Fibroblast of skin of right biceps (primary cell): ENCODE measurements at places on chromosomes 3 and 15.

DNA sequence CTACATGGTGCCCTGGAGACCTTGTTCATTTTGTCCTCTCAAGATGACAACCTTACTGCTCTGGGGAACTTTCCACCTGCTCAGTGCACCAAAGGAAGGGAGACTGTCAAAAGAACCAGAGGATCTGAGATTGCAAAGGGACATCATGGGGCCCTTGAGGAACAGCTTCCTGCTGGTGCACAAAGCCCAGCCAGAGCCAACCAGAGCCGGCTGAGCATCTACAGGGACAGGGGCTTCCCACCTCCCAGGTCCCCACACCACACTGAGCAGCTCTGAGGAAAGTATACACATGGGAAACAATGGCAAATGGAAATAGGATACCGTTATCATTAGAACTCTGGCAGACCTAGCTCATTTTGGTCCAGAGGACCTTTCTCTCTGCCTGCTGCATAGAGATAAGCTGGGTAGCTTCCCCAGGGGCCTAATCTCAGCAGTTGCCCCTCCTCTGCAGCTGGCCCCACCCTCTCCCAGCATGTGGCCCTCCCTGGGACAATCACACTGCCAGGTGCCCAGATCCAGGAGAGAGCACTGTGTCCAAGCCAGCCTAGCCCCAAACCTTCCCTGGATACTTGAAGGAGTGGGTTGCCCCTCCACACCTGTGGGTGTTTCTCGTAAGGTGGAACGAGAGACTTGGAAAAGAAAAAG is 123.4 kb upstream of the PRR20G start:
- DNase-seq, result no peak

GRCh38 chr15:62791694-62792093 is 250.9 kb upstream of the TPM1 start:
- no peak for DNase-seq

DNA sequence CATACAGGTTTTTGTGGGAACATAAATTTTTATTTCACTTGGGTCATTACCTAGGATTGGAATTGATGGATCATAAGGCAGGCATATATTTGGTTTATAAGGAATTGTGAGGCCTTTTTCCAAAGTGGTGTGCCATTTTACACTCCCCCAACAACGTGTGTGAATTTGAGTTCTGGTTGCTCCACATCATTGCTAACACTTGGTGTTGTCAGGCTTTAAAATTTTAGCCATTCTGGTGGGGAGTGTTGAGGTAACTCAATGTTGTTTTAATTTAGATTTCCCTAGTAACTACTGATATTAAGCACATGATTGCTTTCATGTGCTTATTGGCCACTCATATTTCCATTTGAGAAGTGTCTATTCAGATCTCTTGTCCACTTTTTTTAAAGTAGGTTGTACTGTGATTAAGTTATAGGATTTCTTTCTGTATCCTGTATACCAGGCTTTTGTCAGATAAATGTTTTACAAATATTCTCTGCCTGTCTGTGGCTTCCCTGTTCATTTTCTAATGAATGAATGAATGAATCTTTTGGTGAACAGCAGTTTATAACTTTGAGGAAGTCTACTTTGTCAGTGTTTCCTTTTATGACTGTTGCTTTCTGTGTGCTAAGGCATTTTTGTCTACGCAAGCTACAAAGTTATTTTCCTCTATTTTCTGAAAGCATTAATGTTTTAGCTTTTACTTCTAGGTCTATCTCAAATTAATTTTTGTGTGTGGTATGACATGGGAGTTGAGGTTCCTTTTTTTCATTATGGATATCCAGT is 17.9 kb upstream of the NR2C2 start:
- no peak for DNase-seq

DNA sequence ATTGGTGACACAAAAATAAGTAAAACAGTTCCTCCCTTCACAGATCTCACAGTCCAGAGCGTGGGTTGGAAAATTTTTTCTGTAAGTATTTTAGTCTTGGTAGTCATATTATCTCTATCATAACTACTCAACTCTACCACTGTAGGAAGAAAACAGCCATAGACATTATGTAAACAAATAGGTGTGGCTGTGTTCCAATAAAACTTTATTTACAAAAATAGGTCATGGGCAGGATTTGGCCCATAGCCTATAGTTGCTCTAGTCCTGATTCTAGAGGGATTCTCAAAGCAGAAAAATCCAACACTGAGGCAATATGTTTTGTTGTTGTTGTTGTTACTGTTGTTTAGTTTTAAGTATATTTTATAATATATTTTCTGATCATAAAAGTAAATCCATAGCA is 206.1 kb upstream of the GADL1 start:
- no peak for DNase-seq

GRCh38 chr3:48446425-48447193 is at the start of gene ATRIP:
TSS of gene ATRIP (plus strand) at chr3:48446737. CDS start at chr3:48446846, 109 bp downstream.
- peak; percentile 83 for DNase-seq

DNA sequence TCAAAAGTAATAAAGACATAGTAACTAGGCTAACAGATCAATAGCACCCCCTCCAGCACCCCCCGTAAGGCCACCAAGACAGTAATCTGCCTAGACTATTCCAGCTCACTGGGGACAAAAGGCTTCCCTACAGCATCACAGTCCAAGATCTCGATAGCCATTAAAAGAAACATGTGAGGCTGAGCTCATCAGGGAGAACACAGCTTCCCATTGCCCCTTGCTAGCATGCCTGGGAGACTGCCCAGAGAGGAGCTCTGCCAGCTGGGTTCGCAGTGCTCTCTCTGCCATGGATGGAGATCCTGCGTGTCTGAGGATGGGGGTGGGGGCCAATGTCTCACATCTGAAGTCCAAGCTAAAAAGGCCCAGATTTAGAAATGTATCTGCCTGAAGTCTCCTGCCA is 17.8 kb downstream of the LRIG1 start:
- peak; percentile 53 for DNase-seq

- DNase-seq, result no peak
These were observed 8.5 kb downstream of the SH2D7 start for GRCh38 chr15:78100886-78101285.

DNA sequence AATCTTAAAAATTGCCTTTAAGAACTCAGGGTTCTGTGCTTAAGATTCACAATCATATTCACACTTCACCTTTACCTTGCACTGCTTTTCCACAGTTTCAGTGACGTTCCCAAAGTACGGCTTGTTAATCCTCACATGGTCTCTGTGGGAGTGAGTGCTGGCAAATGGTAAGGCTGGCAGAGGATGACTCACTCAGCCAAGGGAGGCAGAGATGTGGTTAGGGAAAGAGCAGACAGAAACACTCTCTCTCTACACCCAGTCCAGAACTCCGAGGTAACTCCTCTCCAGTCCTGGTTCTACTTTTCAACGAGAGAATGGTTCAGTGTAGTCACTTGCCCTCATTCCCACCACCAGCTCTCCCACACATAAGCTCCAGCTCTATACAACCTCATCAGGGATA is 33.1 kb downstream of the RASGRP1 start:
- DNase-seq, result peak; percentile 53

- no peak for DNase-seq
These were observed 94.7 kb downstream of the TNIK start for GRCh38 chr3:171365489-171365888.

- DNase-seq, result no peak
These were observed 8.7 kb downstream of the DAZL start for GRCh38 chr3:16596352-16597032.

- no peak for DNase-seq
These were observed 6.1 kb downstream of the MINDY4B start for GRCh38 chr3:150899141-150899540.

DNA sequence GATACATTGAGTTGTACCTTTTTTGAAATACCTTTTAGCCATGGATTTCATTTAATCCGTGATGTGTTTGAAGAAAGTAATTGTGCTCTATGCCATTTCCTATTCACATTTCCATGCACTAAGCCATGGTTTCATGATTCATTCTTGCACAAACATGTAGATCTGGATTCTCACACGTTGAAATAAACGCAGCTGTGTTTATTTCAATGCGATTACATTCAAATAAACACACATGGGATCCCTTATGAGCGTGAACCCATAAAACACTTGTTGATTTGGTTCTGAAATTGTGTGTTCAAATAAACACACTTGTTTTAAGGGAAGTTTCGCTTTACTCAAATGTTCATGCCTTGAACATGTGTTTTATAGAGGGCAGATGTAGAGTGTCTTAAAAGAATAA is 39.2 kb downstream of the BBX start:
- DNase-seq, result no peak

DNA sequence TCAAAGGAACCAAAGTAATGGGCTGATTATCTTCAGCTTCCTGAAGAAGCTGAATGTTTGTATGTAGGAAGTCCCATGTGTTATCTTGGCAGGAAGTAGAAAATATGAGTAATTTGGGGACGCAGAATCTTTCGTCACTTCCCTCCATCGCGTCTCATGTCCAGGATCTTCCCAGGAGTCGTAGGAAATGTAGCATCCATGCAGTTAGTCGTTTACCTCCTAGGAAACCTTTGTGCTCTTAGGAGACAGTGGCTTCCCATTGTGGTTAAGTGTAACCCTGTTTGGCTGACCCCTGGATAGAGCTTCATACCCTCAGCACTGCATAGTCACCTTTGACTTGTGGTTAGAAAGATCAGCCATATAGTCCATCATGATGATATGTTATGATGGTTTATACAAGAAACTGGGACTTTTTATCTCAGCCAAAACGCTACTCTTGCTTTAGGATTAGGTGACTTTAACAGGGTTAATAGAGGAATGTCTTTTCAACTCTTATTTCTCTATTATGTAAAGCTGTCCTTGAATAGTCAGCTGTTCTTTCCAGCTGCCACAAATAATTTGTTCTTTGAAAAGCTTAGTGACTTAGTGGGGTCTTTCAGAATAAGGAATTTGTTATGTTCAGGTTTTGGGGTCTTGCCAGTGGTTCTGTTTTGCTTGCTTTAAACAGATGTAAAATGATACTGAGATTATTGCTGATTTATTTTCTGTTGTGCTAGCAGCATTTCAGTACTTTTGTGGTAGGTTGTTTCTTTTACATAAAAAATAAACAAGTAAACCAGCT is 92.2 kb downstream of the KLHL25 start:
- DNase-seq, result peak; percentile 48

DNA sequence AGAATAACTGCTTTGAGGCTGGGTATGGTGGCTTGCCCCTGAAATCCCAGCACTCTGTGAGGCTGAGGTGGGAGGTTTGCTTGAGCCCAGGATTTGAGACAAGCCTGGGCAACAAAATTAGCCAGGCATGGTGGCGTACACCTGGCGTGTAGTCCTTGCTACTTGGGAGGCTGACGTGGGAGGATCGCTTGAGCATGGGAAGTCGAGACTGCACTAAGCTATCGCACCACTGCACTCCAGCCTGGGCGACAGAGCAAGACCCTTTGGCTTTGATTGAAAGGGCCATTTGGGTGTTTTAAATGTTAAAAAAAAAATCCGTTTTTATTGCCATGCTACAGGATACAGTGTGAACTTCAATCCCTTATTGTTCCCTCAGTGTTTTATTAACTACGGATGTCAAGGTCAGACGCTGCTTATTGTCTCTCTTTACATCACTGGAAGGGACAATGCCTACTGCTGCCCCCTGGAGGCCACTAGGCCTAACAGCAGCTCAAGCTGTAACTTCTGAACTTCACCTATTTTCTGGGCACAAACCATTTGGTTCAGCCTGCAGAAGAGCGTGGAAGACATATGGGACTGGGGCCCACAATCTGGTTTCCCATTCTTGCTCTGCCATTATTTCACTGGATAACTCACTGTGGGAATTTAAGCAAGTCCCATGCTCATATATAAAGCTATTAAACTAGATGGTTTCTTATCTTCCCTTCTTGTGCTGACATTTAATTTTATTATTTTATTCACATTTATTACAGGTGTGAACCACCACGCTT is 15.3 kb upstream of the IREB2 start:
- peak; percentile 51 for DNase-seq

- no peak for DNase-seq
These were observed 7.3 kb downstream of the CCDC71 start for GRCh38 chr3:49158792-49159191.
